Panc1 (cell line): ENCODE measurements at places on chromosomes 12 and 14.

GRCh38 chr12:58368001-58368400 is 426.6 kb downstream of the ATP23 start:
- no peak for DNase-seq

- DNase-seq: peak; percentile 30
These were observed 57.9 kb downstream of the TRPV4 start for GRCh38 chr12:109775172-109775881.

DNA sequence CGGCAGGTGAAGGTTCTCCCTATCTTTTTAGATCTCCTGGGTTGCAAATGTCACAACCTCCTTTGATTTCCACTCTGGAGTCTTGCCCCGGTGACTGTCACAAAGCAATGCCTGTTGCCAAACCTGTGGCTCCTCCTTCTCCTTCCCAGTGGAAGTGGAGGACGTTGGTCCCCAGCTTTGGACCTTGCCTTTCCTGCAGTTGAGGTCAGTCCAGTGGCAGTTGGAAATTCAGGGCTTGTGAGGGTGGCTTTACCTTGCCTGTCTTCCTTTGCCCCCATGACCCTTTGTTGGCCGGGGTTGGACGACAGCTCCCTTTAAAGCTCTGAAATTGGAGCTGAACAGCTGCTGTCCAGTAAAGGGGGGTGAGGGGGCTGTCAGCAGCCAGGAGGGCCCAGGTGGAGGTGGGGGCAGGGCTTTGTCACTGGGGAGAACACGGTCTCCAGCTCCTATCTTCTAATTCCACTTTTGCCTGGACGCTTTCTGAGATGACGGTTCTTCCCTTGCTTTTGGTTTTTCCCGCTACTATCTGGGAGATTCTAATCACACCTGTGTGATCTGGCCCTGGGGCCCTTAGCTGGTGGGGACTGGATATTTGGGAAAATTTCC is 4.1 kb downstream of the TEAD4 start:
- no peak for DNase-seq

- DNase-seq: no peak
These were observed 70.8 kb downstream of the DPF3 start for GRCh38 chr14:72822946-72823611.

- no peak for DNase-seq
These were observed 8.8 kb upstream of the EGLN3 start for GRCh38 chr14:33959692-33960151.

DNA sequence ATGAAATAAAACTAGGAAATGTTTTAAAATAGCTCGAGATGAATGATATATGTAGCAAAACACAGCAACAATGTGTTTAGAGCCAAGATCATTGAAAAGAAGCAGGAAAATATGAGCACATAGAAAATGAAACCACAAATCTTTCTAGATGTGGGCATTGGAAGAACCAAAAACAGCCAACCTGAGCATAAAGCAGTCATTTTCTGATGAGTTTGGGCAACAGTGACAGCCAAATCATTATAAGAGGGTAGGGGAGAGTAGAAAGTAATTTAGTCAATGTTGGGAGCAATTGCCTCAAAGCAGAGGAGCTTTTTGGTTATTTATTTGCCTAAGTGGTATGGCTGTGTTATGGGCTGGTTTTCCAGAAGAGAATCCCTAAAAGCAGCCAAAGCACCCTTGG is 8.8 kb upstream of the BICDL1 start:
- no peak for DNase-seq

GRCh38 chr12:125889742-125890141 is 824.5 kb downstream of the AACS start:
- no peak for DNase-seq

DNA sequence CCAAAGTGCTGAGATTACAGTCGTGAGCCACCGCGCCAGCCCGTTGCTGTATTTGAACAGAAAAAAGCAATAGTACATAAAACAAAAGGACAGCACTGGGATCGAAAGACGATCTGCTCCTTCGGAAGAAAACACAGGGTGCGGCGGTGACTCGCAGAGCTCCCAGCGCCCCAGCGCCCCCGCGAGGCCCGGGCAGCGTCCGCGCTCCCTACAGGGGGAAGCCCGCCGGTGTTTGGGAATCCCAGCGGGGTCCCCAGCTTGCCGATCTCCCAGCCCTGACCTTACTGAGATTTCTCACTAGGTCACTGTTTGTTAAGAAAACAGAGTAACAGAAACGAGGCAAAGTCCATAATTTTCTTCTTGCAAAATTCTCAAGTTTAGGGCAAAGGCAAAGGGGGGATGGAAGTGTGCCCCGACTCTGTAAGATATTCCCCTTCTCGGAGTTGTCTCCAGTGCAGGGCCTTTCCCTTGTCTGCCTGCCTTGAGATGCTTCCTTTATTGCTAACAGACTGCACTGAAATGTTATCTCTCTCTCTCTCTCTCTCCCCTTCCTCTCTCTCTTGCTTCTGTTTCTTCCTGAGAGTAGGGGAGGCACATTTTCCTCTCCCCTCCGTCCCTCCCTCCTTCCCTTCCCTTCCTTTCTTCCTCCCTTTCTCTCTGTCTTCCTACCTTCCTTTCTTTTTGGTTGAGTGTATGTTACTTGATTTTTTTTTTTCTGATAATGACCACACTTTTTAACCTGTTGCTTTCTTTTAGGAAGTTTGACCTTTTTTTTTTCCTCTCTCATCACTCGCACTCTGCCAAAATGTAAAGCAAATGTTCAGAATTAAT is 91.9 kb downstream of the TMEM30B start:
- no peak for DNase-seq

DNA sequence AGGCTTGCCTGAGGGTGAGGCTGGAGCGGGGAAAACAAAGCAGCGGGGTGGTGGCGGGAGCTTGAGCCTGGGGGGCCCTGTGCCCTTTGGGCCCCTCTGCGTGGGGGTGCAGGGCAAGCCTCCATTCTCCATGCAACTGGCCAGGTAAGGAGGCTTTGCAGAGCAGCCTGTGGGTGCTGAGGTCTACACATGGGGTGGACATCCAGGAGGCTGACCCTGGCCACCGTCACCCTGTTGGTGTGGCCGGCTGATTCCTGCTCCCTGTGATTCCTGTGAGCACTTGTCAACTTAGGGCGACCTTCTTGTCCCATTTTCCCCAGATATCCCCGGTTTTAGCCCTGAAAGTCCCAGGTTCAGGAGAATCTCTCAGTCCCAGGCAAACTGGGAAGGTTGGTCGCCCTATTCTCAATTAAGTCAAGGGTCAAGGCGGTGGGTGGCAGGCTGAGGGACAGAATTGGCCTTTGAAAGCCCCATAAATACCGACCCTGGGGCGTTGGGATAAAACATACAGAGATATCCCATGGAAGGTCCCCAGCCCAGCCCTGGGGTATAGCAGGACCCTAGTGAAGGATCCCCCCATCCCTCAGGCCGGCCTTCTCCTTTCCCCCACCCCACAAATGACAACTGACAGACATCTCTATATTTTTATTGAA is 70.5 kb downstream of the PRIMA1 start:
- DNase-seq: no peak

DNA sequence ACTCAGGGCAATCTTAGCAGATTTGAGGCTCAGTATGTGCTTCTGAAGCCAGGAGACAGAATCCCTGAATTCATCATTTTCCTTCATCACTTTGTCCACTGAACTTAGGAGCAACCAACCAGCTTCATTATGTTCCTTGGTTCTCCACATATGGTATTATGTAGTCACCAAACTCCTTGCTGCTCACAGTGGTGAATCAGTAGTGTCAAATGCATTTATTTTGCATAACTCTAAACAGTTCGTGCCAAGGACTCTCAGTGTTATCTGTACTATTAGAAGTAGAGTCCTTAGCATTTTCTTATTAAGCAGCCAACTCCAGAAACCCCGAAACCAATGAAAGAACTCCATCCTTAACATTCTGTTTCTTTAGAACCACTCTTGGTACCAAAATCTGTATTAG is 466.9 kb upstream of the RGS6 start:
- DNase-seq: no peak

- DNase-seq: no peak
These were observed 54.9 kb downstream of the HECTD4 start for GRCh38 chr12:112327209-112327938.

DNA sequence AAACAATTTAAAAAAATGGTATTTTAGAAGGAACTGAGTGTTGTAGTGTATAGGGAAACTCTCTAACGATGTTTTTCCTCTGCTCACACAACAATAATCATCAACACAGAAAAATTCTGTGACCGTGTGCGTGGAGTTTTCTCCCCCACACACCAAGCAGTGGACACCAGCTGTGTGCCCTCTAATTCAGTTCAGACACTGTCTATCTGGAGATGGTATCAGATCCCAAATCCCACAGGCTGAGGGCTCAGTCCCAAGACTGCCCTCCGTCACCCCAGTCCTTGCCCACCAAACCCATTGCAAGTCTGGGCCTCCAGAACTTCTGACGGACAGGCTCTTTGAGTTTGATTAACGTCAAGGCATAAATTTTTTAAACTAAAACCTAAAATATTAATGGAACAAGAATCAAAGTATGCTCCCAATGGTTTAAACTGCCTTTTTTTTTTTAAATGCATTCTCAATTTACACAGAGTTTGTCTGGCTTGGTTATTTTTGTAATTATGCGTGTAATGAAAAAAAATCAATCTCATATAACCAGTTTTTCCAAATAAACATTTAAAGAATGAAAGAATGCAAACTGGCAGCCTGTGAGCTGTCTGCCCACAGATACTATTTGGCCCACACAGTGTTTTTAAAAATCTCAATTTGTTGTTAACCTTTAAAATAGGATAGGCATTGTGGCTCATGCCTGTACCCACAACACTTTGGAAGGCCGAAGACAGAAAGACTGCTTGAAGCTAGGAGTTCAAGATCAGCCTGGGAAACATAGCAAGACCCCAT is 19.2 kb downstream of the BLTP3B start:
- DNase-seq: no peak

DNA sequence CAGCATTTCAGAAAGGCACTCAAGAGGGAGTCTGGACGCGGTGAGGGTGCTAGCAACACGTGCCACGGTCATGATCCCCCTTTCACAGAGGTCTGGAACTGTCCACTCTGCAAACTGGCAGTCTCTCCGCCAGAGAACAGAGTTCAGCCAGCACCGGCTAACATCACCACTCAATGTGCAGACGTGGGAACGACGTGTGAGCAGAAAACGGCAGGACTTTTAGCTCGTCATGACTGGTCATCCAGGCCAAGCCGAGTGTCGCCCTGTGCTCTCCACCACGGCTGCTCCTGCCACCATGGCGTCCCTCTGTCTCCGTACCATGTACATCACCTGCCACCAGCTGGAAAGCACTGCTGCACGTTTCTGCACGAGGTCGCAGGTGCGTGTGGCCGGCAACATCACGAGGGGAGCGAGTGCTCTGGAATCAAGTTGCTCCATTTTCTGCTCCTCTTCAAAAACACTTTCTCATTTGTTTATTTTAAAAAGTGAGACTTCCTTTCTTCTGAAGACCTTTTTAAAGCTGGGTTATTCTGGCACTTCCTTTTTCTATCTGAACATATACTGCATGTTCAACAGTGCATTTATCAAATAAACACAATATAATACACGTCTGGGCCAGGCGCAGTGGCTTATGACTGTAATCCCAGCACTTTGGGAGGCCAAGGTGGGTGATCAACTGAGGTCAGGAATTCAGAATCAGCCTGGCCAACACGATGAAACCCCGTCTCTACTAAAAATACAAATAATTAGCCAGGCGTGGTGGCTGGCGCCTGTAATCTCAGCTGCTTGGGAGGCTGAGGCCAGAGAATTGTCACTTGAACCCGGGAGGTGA is 28.0 kb downstream of the SLC15A4 start:
- no peak for DNase-seq

DNA sequence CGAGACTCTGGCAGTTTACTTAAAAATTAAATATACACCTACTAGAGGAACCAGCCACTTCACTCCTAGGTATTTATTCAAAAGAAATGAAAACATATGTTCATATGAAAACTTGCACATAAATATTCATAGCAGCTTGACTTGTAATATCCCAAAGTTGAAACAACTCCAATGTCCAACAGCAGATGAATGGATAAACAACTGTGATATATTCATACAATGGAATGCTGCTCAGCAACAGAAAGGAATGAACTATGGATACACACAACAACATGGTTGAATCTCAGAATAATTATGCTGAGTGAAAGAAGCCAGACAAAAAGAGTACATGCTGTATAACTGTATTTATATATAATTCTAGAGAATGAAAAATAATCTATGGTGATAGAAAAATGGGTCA is 53.4 kb upstream of the DACT1 start:
- no peak for DNase-seq

DNA sequence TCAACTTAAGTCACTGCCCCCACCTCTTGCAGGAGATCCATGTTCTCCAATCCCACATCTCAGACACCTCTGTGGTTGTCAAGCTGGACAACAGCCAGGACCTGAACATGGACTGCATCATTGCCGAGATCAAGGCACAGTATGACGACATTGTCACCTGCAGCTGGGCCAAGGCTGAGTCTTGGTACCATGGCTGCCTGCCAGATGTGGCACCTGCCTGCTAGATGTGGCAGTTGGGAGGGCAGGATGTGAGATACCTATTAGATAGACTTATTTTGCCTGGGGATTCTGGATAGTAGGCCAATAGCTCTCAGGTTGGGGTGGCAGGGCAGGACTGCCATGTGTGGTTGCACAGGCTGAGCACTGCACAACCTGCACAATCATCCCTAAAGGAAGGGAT is 7.9 kb upstream of the KRT86 start:
- DNase-seq: no peak

DNA sequence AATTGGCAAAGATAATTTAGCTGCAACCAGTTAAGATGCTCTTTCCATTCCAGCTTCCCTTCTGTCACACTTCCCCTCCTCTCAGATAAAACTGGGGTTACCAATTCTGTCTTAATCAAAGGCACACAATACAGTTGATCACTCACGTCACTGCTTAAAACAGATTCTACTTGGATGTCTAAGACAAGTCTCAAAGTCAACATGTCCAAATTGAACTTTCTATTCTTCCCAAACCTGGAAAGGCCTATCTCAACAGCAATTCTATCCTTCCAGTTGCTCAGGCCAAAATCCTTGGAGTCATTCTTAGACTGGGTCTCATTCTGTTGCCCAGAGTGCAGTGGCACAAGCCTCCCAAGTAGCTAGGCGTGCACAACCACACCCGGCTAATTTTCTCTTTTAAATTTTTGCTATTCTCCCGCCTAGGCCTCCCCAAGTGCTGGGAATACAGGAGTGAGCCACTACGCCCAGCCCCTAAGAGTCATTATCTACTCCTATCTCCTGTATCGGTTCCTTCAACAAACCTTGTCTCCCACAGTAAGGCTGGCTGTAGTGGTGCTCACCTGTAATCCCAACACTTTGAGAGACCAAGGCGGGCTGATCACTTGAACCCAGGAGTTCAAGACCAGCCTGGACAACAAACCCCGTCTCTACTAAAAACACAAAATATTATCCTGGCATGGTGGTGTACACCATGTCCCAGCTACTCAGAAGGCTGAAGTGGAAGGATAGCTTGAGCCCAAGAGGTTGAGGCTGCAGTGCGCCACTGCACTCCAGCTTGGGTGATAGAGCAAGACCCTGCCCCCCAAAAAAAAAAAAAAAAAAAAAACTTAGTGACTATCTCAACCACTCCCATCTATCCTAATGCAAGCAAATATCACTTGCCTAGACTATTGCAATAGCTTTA is 4.7 kb downstream of the RPS29 start:
- no peak for DNase-seq

DNA sequence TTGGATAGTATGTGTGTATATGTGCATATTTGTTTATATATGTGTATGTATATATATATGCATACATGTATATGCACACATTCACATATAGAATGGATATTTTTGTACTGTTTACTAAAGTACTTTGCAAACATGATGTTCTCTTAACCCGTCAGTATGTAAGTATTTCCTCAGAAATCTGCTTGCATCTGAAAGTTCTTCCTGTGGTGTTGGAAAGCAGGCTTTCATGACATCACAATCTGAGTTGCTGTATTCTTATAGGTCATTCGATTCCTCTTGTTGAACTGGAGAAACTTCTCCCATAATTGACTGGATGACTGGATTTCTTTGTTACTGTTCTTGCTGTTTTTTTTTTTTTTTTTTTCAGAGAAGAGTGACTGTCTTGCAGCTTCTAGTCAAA is 29.1 kb downstream of the GABARAPL1 start:
- no peak for DNase-seq
